ENCODE measurements at places on chromosomes 2 and 18. TPM values are rescaled to one million over a fixed set of nuclear protein-coding genes. Genes with fewer than 3 reads are reported as not detected.

DDX1 gene
- total RNA-seq: 30.2 TPM

REG3G gene
- not detected for total RNA-seq

DNA sequence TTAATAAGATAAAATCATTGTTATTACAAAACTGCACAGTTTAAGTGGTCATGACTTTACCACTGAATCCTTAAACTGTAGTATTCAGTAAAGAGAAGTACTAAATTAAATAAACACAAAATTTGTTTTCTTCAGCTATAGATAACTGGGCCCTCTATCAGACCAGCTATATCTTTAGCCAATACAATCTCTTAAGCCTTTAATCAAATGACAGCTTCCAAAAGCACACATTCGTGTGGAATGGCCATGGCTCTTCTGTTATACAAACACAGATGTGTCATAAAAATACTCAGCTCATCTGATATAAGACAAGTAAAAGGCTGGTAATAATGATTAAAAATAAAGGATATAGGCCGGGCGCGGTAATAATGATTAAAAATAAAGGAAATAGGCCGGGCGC lies 57.6 kb upstream of the CDKL4 start:
- H3K4me3 ChIP-seq: no peak overlapping the region
- no peak overlapping the region for H3K27ac ChIP-seq
- DNase-seq: no peak
- H3K36me3 ChIP-seq: no peaks in the 10 kb centered on the region

DNA sequence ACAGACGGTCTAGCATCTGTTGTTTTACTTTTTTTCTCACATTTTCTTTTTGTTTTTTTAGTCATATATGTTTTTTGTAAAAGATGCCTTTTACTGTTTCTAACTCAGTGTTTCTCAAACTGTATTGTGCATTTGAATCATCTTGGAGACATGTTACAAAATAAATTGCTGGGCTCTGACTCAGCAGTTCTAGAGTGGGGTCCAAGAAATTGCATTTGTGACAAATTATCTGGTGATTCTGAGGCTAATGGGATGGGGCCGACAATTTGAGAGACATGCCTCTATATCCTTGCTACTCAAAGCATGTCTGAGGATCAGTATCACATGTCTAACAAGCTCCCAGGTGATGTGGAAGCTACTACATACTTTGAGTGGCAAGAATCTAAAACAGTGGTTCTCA lies 478.8 kb downstream of the PLCL1 start:
- no peak overlapping the region for H3K4me3 ChIP-seq
- no peak for DNase-seq
- no peak overlapping the region for H3K27ac ChIP-seq
- no peaks in the 10 kb centered on the region for H3K36me3 ChIP-seq
- H3K27me3 ChIP-seq: no peaks in the 10 kb centered on the region

DNA sequence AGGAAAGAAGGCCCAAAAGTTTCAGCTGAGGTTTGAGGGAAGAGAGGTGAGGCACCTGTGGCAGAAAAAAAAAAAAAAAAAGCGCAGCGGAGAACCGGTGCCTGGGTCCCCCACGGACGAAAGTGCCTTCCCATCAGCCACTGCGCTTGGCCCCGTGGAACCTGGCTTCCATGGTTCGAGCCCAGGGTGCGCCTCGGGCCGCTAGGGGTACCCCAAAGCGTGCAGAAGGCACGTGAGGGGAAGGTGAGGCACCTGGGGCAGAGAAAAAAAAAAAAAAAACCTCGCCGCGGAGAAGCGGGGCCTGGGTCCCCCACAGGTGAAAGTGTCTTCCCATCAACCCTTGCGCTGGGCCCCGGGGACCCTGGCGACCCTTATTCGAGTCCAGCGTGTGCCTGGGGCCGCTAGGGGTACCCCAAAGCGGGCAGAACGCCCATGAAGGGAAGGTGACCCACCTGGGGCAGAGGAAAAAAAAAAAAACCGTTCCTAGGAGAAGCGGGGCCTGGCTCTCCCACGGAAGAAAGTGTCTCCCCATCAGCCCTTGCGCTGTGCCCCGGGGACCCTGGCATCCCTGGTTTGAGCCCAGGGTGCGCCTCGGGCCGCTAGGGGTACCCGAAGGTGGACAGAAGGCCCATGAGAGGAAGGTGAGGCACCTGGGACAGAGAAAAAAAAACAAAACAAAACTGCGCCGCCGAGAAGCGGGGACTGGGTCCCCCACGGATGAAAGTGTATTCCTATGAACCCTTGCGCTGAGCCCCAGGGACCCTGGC lies 228.6 kb downstream of the CCDC74A start:
- no peaks in the 10 kb centered on the region for H3K27me3 ChIP-seq
- no peaks in the 10 kb centered on the region for H3K4me1 ChIP-seq
- no peak overlapping the region for H3K4me3 ChIP-seq
- no peaks in the 10 kb centered on the region for H3K36me3 ChIP-seq
- DNase-seq: no peak
- no peak overlapping the region for H3K27ac ChIP-seq

- H3K4me3 ChIP-seq: no peak overlapping the region
- H3K36me3 ChIP-seq: no peaks in the 10 kb centered on the region
- H3K27ac ChIP-seq: no peak overlapping the region
- no peaks in the 10 kb centered on the region for H3K4me1 ChIP-seq
- no peak for DNase-seq
Observed at GRCh38 chr2:34069604-34070003, 470.5 kb upstream of the FAM98A start.

- H3K4me3 ChIP-seq: no peak overlapping the region
- no peaks in the 10 kb centered on the region for H3K27me3 ChIP-seq
- DNase-seq: no peak
Observed at GRCh38 chr2:142119347-142119746, 11.5 kb downstream of the LRP1B start.

GRCh38 chr2:72937356-72937669 lies 20.0 kb downstream of the EMX1 start:
- H3K4me1 ChIP-seq: no peaks in the 10 kb centered on the region
- no peaks in the 10 kb centered on the region for H3K36me3 ChIP-seq
- no peak overlapping the region for H3K27ac ChIP-seq
- no peak for DNase-seq
- H3K27me3 ChIP-seq: no peaks in the 10 kb centered on the region
- no peak overlapping the region for H3K4me3 ChIP-seq

DNA sequence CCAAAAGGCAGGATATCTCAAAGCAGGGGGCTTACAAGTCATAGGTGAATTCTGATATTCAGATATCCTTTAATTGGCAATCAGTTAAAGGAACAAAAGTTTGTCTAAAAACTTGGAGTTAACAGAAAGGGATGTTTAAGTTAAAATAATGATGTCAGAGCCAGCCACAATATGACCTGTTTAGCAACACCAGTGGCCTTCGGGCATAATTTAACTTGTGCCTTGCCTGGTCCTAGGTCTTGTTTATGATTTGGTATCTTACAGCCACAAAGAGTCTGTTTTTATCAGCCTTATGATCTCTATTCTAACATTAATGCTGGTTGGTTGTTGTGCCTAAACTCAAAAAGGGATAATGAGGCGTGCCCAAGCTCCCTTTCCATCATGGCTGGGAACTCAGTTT lies 252.9 kb downstream of the RNF152 start:
- H3K27ac ChIP-seq: no peak overlapping the region
- H3K4me1 ChIP-seq: no peaks in the 10 kb centered on the region
- DNase-seq: no peak
- H3K4me3 ChIP-seq: no peak overlapping the region

GRCh38 chr2:161417438-161418274 lies 1.6 kb downstream of the TBR1 start:
- no peaks in the 10 kb centered on the region for H3K36me3 ChIP-seq
- DNase-seq: no peak
- H3K27me3 ChIP-seq: peaks cover 60% of the 10 kb centered on the region
- peaks cover 23% of the 10 kb centered on the region for H3K4me1 ChIP-seq
- no peak overlapping the region for H3K27ac ChIP-seq

GRCh38 chr2:112798979-112799975 lies 15.0 kb upstream of the IL1A start:
- H3K4me1 ChIP-seq: no peaks in the 10 kb centered on the region
- H3K36me3 ChIP-seq: no peaks in the 10 kb centered on the region
- no peak for DNase-seq
- H3K4me3 ChIP-seq: no peak overlapping the region
- no peak overlapping the region for H3K27ac ChIP-seq

DNA sequence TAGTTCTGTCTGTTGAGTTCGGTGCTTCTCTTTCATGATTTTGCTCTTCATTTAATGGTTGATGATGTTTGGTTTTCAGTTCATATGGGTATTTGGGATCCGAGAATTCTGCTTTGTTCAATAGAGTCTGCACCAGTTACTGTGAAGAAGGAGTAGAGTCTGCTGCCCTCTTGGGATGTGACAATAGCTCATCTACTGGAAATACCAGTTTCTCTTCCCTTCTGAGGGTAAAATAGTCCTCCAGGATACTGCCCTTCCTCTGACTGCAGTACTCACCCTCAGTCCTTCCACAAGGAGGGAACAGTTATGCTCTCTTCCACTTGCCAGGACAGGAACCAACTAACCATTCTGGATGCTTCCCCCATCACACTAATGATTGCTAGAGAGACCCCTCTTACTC lies 12.5 kb upstream of the TNFAIP6 start:
- H3K4me1 ChIP-seq: no peaks in the 10 kb centered on the region
- H3K36me3 ChIP-seq: no peaks in the 10 kb centered on the region
- DNase-seq: no peak
- no peak overlapping the region for H3K4me3 ChIP-seq

GRCh38 chr2:66775730-66776422 lies 341.0 kb downstream of the MEIS1 start:
- no peaks in the 10 kb centered on the region for H3K36me3 ChIP-seq
- H3K27ac ChIP-seq: no peak overlapping the region
- no peak for DNase-seq
- no peak overlapping the region for H3K4me3 ChIP-seq

DNA sequence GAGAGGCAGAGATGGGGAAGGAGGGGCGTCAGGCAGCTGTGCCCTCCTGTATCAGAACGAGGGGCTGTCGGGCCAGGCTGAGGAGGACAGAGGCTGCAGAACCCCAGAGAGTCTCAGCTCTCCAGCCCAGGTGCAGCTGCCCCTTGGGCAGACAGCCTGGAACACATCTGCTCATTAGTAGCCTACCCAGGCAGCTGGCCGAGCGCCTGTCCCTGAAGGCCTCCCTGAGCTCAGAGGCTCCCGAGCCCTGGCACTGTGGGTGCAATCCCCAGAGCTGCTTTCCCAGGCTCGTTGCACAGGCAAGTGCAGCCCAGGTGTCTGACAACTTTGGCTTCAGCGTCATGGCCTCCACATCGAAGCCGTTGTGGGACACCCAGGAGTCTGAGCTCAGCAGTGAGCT lies 13.1 kb upstream of the TMEM185B start:
- no peak overlapping the region for H3K27ac ChIP-seq
- H3K4me1 ChIP-seq: peaks cover 9% of the 10 kb centered on the region
- DNase-seq: no peak
- H3K36me3 ChIP-seq: no peaks in the 10 kb centered on the region

GRCh38 chr2:224104668-224105386 lies 65.7 kb upstream of the SERPINE2 start:
- H3K36me3 ChIP-seq: no peaks in the 10 kb centered on the region
- no peaks in the 10 kb centered on the region for H3K27me3 ChIP-seq
- no peak for DNase-seq
- H3K4me1 ChIP-seq: no peaks in the 10 kb centered on the region
- no peak overlapping the region for H3K27ac ChIP-seq

GRCh38 chr2:102065675-102066252 lies 74.0 kb downstream of the IL1R2 start:
- H3K27ac ChIP-seq: no peak overlapping the region
- no peak overlapping the region for H3K4me3 ChIP-seq
- no peaks in the 10 kb centered on the region for H3K27me3 ChIP-seq
- no peaks in the 10 kb centered on the region for H3K4me1 ChIP-seq
- DNase-seq: no peak

GRCh38 chr2:104654811-104655210 lies 199.1 kb upstream of the POU3F3 start:
- no peaks in the 10 kb centered on the region for H3K4me1 ChIP-seq
- H3K4me3 ChIP-seq: no peak overlapping the region
- no peak for DNase-seq
- no peaks in the 10 kb centered on the region for H3K36me3 ChIP-seq
- H3K27ac ChIP-seq: no peak overlapping the region

GRCh38 chr2:209422191-209422754 lies 1.6 kb upstream of the MAP2 start:
- H3K27me3 ChIP-seq: no peaks in the 10 kb centered on the region
- H3K27ac ChIP-seq: no peak overlapping the region
- DNase-seq: no peak

- no peaks in the 10 kb centered on the region for H3K36me3 ChIP-seq
- no peaks in the 10 kb centered on the region for H3K4me1 ChIP-seq
- H3K27me3 ChIP-seq: no peaks in the 10 kb centered on the region
Observed at GRCh38 chr2:165248238-165248637, 9.0 kb downstream of the SCN2A start.

GRCh38 chr2:102423368-102423767 lies 408 bp downstream of the IL18RAP start:
- no peak overlapping the region for H3K27ac ChIP-seq
- no peak for DNase-seq
- no peaks in the 10 kb centered on the region for H3K36me3 ChIP-seq
- no peaks in the 10 kb centered on the region for H3K27me3 ChIP-seq
- H3K4me1 ChIP-seq: peaks cover 14% of the 10 kb centered on the region

DNA sequence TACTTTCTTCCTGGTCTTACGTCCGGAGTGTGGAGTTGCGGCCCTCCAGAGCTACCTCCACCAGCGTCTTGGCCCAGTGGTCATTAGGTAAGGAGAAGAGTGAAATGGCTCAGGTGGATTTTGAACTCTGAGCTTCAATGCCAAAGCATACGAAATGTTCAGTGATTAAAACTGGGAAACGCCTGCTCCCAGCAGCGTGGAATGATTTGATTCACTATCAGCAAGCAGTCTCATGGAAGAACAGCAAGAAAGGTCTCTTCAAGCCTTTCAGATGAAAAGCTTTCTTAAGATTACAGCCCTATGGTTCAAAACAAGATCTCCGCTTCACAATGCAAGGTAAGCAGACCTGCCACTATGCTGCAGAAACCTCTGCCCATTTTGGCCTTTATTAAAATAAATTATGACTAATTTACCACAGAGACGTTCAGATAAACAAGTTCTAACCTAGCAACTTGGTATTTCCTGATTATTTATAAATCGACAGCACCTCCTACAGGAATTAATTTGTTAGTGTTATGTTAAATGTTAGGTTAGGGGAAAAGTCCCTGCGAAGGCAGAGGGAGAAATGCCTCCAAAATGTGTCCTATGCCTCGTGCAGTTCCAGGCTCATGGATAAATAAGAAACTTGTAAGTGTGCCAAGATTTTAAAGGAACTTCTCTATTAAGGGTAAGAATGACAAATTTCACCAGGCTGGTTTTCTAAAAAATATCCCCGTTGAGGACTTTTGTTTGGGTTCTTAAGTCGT lies 10.1 kb downstream of the SP9 start:
- H3K27ac ChIP-seq: no peak overlapping the region
- peaks cover 12% of the 10 kb centered on the region for H3K36me3 ChIP-seq
- no peak overlapping the region for H3K4me3 ChIP-seq
- no peak for DNase-seq

DNA sequence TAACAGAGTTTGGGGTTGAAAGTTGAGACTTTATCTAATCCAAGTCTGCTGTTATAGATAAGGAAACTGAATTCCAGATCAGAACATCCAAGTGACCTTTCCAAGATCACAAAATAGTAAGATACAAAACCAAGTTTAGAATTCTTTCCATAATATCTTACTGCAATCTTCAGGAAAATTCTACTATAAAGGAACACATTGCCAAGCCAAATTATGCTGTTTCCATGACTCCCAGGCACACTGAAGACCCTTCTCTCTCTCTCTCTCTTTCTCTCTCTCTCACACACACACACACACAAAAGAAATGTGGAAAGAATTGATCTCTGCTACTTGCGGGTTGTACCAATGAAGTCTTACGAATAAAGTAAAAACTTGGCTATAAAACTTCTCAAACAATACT lies 398.4 kb downstream of the METTL4 start:
- DNase-seq: no peak
- H3K4me1 ChIP-seq: no peaks in the 10 kb centered on the region
- H3K4me3 ChIP-seq: no peak overlapping the region
- no peaks in the 10 kb centered on the region for H3K36me3 ChIP-seq
- no peaks in the 10 kb centered on the region for H3K27me3 ChIP-seq

Measured in naive thymus-derived CD4-positive, alpha-beta T cell (primary cell).